DMS79 (cell line): ENCODE measurements at places on chromosomes 6 and 20.

DNA sequence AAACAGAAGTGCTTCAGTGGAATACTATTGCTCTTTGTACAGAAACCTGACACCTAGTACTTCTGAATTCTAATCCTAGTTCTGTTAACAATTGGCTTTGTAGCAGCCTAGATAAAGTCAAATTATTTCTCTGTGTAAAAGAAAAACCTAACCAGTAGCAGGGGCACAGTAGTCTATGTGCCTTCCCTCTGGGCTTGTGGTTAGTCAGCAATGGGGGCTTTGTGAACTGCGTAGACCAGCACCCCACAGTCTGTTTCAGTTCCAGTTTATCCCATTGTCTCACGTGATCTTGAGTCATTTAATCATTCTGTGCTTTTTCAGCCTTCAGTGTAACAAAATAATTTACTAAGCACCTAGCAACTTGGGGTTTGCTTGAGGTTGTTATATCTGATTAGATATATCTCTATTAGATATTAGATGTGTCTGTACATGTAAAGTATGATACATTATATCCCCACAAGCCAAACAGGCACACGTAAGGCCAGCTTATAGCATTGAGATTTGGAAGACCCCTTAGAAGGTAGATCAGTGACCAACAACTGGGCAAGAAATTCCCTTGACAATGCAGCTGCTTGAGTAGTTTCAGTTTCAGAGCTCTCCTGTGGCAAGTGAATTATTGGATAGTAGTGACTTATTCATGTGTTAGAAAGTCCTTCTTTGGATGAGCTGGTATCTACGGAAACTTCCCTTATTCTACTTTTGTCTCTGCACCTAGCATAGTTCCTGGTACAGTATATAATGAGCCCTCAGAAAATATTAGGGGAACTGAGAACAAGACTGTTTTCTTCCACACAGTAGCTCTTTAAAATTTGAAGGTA, 27.9 kb upstream of the CCR6 start:
- DNase-seq = no peak

GRCh38 chr6:156881687-156882629, 104.8 kb downstream of the ARID1B start:
- DNase-seq = no peak

GRCh38 chr20:63558804-63559484, 5.0 kb downstream of the FNDC11 start:
- no peak for DNase-seq

- DNase-seq = no peak
Measured at GRCh38 chr6:4584801-4585200, 191.4 kb upstream of the CDYL start.

DNA sequence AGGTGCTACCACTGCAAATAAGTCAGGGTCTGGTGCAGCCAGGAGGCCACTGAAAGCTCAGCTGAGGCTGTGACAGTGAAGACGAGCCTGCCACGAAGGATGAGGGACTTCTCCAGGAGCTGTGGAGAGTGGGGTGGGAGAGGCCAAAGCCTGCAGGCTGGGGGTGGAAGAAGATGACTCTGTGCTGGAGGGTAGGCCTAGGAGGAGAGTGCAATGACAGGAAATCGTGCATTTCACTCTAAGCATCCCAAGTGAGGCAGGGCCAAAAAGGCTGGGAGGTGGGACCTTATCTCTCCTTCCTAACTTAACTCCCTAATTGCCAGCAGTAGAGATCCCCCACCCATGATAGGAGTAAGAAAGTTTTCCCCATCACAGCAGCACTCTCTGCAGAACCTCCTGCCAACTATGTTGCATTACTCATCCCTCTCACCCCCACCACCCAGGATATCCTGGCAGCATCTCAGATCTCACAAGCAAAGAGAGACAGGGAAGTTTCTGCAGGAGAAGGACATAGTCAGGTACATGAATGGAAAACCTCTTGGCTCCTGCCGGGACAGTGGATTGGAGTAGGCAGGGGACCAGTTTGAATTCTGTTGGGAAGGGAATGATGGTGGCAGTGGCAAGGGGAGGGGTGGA, 466.2 kb downstream of the CDH26 start:
- DNase-seq = no peak

GRCh38 chr6:21522143-21522747, 71.3 kb upstream of the SOX4 start:
- no peak for DNase-seq

DNA sequence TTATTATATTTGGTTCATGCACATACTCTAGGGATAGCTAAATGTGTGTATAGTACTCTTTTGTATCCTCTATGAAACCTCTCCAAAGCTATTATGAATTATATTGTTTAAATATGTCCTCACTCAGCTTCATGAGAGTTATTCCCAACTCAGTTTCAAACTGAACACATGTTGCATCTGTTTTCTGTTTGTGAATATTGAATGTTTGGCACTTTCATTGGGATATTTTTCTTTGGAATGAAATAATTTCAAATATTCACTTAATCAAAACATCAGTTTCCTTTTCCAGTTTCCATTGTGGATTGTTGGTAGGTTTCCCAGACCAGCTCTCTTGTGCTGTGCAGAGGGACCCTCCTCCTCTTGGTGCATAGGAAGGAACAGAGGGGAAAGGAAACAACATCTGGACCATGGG, 46.6 kb downstream of the HDAC2 start:
- DNase-seq = no peak

GRCh38 chr20:44199877-44200276, 10.7 kb downstream of the OSER1 start:
- DNase-seq = no peak

GRCh38 chr6:154502553-154502952, 7.9 kb downstream of the CNKSR3 start:
- no peak for DNase-seq

GRCh38 chr20:3047486-3048419, 1.9 kb downstream of the MRPS26 start:
- no peak for DNase-seq

GRCh38 chr6:24448396-24448795, 41.0 kb downstream of the GPLD1 start:
- no peak for DNase-seq

DNA sequence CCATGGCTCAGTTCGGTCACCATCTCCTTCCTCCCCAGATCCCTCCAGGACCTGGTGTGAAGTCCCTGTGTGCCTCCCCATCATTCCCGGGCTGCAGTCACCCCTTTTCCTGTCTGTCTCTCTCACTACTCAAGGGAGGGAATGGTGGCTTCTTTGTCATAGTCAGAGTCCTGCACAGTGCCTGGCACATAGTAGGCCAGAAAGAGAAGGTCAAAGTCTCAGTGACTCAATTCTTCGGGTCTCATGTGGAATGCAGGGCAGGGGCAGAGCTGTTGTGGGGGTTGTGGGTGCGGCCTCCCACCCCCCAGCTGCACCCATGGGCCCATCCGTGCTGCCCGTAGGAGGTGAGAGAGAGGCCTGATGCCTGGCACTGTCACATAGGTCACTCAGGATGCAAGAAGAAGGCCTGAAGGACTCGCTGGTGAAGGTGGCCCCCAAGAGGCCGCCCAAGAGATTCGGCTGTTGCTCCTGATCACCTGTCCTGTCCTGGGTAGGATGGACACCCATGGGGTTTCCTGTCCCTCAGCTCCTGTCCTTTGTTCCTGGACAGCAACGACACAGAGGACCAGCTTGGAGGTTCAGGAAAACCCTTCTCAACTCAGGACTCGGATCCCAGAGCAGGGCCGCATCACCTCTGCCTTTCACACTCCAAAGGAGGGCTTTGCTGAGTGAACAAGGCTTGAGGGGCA, 34.1 kb downstream of the RAB44 start:
- no peak for DNase-seq

DNA sequence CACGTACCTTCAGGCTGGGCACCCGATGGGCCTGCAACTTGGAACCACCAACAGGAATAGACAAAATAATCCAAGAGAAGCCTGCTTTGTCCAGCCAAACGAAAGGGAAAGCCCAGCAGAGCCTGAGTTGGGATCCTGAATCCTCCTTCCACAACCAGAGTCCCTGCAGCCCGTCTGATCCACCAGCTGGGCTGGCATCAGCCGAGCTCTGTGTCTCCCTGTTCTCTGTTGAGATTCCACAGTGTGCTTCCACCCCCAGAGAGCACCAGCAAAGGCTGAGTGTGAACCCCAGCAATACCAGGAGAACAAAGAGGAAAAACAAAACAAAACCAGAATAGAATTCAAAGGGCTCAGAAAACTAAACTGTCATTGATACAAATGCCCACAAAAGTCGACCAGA, 104.2 kb upstream of the PRND start:
- no peak for DNase-seq

DNA sequence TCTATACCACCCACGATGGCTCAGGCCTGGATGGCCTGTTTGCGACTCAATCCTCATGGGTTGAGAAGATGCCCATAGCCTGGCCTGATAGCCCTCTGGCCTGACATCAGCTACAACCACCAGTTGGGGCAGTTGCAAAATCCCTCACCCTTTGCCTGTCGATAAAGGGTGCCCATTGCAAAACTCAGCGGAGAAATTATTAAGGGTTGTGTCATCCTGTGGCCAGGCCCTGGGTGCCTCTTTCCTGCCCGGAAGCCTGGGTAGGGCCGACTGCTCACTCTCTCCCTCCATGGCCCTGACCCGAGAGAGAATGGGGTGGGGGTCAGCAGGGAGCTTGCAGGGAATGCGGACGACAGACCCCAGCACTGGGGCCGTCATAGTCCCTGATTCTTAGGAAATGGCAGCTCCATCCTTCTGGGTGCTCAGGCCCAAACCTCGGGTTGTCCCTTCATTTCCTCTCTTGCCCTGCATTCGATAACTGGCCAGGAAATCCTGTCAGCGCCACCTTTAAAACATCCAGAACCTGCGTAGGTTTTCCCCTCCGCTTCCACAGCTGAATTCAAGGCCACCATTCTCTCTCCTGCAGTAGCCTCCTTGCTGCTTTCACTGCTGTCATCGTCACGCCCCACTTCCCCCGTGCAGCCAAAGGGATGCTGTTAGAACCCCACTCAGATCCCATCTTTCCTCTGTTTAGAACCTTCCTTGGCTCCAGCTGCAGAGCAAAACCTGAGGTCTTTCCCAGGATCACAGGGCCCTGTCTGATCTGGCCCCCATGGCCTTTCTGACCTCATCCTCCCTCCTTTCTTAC, 31.1 kb downstream of the CEBPB start:
- no peak for DNase-seq
